Neural crest cell (in vitro differentiated cells): ENCODE measurements at places on chromosomes 12 and 14. TPM values are rescaled to one million over a fixed set of nuclear protein-coding genes. Genes with fewer than 3 reads are reported as not detected.

DNA sequence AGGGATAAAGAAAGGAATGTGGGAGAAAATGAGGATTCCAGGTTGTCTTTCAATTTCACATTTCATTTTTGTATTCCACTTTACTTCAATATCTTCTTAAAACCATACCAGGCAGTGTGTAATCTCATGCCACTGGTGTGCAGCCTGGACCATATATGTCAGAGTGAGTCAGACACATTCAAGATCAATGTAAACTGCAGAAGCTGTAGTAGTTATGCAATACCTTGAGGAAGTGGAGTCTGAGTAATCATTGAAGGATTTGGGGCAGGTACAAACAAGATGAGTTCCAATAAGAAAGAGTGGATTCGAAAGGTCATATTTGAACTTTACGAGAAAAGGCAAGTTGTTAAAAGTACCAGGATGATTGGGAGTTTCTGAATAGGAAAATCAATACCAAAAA lies 14.1 kb downstream of the PLCZ1 start:
- DNase-seq: no peak

GRCh38 chr14:57171363-57171762 lies 97.3 kb downstream of the EXOC5 start:
- no peak for DNase-seq

DHRS4L2 gene
- 15.1 and 17.1 TPM in 2 replicates for total RNA-seq

TAS2R46 gene
- 0.43 and 0.89 TPM in 2 replicates for total RNA-seq

DNA sequence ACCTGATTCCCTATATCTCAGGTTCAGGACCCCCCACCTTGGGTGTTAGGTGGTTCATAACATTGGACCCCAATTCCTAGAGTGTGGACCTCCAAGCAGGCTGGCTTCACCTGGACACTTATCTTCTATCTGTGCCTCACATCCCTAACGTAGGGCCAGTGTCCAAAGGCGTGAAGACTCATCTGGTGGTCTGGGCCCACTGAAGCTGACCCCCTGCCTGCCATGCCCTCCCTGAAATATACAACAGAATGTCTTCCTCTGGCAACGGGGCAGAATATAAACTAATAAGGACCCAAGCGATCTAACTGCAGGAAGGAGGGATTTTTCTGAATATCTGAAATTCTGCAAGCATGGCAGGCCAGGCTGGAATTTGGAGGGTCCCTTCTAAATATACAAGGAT lies 5.6 kb downstream of the HOXC13 start:
- DNase-seq: no peak

AICDA gene
- total RNA-seq: not detected in 2 replicates

GRCh38 chr12:71756054-71756690 lies 1.5 kb downstream of the RAB21 start:
- DNase-seq: no peak

DNA sequence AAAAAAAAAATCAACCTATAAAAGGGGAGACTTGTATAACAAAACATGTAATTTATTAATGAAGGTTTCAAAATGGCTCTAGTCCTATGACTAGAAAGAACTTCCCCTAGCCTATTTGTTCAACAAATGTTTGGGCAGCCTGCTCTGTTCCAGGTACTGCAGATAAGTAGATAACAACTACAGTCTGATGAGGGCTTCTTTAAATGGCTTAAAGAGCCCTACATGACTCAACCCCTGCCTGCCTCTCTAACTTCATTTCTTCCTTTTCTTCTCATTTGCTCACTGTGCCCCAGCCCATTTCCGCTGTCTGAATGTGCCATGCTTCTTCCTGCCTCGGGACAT lies 21.5 kb downstream of the ALDH6A1 start:
- no peak for DNase-seq

SMIM41 gene
- not detected in 2 replicates for total RNA-seq
